Kidney glomerular epithelial cell (primary cell): ENCODE measurements at places on chromosomes 7 and 10.
A peak's percentile ranks its signal among the peaks of the same experiment; 100 is the strongest.

DNA sequence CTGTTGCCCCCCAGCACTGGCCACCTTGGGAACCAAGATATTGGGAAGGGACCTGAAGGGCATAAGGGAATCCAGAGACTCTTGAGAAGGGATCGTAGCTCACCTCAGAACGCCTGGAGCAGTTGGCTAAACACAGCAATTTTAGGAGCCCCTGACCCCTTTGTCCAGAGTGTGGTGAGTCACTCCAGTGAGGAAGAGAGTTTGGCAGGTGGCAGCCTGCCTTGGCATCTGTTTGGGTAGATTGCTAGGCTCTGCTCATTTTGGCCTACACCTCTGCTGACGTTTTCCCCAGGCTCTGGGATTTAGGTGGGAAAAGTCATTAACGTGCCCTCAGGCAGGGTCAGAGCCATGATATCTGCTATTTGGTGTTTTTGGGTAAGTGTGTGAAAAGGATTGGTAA lies 100.6 kb downstream of the GRB10 start:
- no peak for DNase-seq

DNA sequence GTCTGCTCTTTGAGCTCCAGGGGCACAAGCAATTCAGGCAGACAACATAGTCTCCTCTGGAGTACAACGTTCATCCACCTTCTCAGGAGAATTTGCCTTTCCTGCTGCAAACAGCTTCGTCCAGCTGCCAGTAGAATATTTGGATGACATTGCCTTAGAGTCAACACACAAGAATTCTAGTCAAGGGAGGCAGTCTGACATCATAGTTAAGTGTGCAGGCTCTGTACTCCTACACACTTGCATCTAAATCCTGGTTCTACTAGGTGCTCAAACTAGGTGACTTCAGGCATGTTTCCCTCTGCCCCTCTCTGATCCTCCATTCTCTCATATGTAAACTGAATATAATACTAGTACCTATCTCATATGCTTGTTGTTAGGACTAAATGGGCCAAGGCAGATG lies 314.8 kb downstream of the HPSE2 start:
- no peak for DNase-seq

- DNase-seq, result peak; percentile 55
Observed at GRCh38 chr10:104199567-104199966, 32.6 kb downstream of the CFAP43 start.

DNA sequence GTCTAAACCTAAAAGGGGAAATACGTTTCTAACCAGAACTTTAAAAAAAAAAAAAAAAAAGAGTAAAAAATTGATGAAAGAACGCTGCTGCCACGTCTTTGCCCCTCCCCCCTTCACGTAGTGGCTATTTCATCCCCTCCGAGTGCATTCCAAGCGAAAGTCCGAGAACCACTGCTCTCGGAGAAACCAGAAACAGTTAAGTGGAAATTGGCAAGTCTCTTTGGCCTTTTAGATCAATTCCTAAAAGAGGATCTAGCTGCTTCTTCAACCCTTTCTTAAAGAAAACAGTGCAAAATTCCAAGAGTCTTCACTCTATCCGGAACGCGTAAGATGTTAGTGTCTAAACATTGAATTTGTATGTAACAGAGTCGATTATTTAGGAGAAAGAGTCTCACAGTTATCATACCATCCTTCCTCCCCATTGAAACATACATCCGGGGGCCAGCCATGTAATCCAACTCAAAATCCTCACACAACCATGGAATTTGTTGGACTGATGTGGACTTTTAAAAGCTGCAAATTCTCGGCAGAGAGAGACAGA lies 1.1 kb downstream of the P4HA1 start:
- peak; percentile 65 for DNase-seq

GRCh38 chr7:38393874-38394273 lies 120.4 kb upstream of the TARP start:
- no peak for DNase-seq

GRCh38 chr7:77649716-77650349 lies 46.4 kb upstream of the RSBN1L start:
- peak; percentile 27 for DNase-seq

DNA sequence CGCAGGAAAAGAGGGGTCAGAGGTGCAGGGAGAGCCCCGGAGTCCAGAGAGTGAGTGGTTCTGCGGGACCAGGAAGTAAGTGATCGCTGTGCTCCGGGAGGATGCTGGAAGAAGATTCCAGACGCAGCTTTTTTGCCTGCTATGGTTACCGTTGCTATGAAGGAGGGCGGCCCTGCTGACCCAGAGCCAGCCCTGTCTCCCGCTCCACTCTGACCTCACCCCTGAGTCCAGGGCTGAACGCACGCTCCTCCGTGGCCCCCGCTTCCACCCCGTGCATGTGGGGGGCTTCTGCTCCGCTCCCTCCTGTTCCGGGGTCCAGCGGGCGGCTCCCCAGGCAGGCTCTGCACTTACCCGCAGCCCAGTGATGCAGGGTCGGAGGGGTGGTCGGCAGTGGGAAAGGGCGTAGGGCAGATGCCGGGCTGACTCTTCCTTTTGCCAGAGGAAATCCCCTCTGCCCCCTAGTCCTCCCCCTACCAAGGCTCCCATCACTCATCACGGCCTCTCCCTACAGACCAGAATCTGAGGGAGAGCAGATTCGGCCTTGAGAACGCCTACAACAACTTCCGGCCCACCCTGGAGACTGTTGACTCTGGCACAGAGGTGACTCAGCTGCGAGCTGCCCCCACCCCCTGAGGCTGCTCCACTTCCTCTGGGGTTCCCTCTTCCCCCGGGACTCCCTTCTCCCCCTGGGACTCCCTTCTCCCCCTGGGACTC lies 2.7 kb upstream of the MUC17 start:
- peak; percentile 66 for DNase-seq
